Stimulated activated CD8-positive, alpha-beta memory T cell treated with anti-CD3 and anti-CD28 coated beads, Interleukin-4, amount 100 ng/mL, for 4 hours (primary cell): ENCODE measurements at places on chromosomes 4 and X.

GRCh38 chr4:42216664-42217063, 64.2 kb upstream of the BEND4 start:
- no peak for DNase-seq

- no peak for DNase-seq
These were observed 50.0 kb downstream of the KDM6A start for GRCh38 chrX:44922980-44923379.

- no peak for DNase-seq
These were observed 47.9 kb downstream of the COX18 start for GRCh38 chr4:73021634-73022033.

DNA sequence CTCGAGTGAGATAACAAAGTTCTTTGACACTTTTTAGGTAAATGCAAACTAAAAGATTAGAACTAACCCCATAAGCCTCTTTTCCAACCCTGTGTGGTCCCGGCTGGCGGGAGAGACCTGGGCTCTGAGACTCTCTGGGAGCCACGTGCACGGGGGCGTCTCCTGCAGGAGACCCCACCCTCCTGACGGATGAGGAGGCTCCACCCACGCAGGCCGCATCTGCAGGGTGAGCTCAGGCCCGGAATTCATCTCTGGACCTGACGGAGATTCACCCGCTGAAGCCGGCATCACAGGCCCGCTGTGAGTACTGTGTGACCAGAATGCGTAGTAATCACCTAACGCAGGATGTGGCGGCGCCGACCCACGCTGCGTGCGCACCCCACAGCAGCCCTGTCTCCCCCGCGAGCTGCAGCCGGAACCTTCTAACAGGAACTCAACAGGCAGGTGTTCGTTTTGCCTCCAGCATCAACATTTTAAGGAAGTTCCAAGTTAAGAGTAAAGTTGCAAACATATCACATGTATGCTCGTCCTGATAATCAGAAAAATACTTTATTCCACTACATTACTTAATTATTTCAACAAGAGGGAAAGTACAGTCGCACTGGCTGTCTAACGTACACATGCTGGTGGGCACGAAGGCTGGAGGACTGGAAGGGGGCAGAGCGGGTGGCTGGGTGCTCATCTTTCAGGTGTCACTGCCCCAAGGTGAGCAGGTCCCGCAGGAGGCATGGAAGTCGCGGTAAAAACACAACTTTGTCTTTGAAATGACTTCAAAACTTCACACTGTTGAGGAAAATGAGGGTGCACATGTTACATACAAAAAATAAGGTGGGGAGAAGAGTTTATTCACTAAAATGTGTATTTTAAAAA, 44.5 kb downstream of the FGFRL1 start:
- DNase-seq = peak; percentile 61

- no peak for DNase-seq
These were observed 51.4 kb upstream of the GABRA2 start for GRCh38 chr4:46441136-46441859.

DNA sequence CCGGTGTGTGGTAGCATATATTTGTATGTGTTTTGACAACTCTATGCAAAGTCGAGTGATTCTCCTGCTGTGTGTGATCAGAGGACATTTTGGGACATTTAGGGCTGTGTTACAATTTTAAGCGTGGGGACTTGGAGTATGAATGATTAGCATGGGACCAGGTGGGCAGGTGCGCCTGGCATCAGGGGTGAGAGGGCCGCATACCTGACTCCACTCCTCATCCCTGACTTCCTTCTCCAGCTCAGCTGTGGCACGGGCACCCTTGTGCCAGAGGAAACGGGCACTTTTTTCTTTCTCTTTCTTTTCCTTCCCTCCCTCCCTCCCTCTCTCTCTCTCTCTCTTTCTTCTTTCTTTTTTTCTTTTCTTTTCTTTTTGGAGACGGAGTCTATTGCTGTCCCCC, 15.7 kb upstream of the PLCXD1 start:
- DNase-seq = no peak

GRCh38 chr4:57580710-57581599, 470.8 kb upstream of the IGFBP7 start:
- no peak for DNase-seq

DNA sequence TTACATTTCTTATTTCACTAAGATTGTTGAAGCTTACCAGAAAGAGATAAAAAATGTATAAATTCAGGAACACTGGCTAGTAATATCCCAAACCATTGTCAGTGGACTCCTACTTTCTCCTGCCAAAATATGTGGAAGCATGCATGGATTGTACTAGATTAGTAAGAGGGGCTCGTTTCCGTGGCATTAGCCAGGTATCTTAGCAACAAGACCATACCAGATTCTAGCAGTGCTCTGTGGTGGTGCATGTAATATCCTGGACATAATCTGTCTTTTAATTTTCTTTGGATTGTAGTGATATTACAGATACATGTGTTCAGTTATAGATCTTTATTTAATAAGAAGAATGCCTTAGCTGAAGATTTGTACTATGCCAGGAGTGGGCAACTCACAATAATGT, 371.9 kb upstream of the PITX2 start:
- no peak for DNase-seq

GRCh38 chrX:76253432-76253831, 80.6 kb downstream of the PBDC1 start:
- peak; percentile 0 for DNase-seq

GRCh38 chr4:62528874-62529273, 1328.7 kb downstream of the ADGRL3 start:
- DNase-seq = no peak

DNA sequence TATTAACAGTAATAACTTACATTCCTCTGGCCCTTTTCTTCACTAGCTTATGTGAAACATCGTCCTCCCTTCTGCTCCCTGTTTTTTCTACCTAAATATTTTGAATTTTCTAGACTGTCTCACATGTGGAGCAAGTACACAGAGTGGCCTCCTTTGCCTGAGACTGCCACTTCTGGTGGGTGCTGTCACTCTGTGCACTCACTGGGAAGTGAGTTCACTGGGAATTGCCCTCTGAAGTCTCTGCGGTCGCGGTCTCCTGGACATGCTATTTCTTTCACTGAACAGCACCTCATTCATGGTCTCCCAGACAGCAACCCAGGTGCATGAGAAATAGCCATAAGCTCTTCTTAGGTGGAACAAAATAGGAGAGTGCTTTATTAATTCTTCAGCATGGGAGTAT, 1179.7 kb upstream of the ADGRL3 start:
- no peak for DNase-seq

DNA sequence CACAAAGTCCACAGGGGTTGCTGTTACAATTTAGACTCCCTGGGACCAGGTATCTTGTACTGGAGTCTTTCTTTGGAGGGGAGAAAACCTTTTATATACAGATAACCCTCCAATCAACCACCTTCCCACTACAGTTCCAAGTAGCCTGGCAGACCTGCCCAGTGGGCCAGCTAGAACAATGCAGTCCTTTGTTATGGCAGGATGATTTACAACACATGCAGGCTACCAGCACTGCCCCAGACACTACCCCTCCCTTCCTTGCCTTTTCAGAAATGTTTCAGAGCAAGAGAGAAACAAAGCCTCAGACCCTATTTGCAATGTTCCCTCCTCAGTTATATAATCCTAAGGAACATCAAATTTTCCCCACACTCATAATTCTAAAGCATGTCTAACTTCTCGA, 11.1 kb downstream of the RASL11B start:
- DNase-seq = no peak

DNA sequence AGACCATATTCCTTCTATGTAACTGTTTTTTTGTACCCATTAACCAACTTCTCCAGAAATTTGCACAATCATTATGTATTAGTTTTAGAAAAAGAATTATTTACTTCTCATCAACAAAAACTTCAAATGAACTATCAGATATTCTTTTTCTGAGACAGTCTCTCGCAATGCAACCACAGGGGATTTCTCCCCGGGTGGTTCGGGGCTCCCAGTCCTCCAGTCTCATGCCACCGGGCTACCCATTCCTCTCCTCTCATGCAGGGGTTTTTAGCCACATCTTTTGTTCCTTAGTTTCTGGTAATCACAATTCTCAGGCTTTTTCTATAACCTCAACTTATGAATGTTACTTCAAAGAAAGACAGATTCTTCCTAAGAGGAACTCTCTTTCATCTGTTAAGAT, 46.6 kb upstream of the CLNK start:
- DNase-seq = no peak

- DNase-seq = no peak
These were observed 284.4 kb upstream of the SFRP2 start for GRCh38 chr4:154073107-154073822.

DNA sequence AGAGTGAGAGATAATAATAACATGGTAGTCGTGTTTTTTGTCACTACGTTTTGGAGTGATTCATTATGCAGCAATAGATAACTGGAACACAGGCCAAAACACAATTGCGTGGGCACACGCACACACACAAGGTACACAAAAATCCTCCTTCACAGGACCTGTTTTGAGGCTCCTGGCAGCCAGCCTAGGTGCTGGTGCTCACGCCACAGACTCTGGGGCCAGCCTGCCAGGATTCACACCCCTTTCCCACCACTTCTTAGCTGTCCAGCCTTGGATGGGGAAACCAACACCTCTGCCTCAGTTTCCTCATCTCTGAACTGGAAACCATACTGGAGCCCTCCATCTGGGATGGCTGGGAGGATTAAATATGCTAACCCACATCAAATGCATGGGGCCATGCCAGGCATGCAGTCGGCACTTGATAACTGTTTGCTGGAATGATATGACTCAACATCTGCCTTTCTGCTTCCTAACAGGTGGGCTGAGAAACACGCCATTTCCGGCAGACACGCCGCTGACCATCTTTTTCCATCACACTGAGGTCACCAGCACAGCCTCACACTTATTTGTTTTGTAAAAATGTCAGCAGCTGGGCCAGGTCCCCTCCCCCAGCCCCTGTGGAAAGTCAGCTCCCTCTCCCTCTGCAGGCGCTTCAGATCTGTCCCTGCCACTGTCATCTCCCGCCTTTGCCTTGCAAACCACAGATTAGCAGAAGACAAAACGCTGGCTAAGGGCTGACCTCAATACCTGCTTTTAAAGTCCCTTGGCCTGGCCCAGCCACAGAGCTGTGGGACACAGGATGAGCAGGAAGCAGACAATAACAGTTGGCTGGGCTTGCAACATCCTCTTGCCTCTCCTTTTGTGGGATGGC, 237.5 kb downstream of the BCOR start:
- DNase-seq = peak; percentile 46

DNA sequence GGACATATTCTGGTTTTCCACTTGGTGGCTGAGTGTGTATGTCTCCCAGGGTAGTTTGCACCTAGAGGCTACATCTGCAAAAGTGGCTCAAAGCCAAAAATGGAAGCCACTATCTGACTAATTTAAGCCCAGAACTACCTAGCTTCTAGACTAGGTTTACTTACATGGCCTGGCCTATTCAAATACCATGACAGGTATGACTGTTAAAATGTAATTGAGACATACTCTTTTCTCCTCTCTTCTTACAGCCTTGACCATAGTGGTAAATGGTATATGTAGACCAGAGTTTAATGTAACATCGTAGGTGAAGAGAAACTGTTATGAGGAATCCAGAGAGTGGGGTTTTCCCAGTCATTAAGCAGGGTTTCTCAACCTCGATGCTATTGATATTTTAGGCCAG, 2.6 kb upstream of the TRPC5 start:
- DNase-seq = no peak

- DNase-seq = no peak
These were observed 17.8 kb upstream of the RPL39 start for GRCh38 chrX:119809185-119809666.

DNA sequence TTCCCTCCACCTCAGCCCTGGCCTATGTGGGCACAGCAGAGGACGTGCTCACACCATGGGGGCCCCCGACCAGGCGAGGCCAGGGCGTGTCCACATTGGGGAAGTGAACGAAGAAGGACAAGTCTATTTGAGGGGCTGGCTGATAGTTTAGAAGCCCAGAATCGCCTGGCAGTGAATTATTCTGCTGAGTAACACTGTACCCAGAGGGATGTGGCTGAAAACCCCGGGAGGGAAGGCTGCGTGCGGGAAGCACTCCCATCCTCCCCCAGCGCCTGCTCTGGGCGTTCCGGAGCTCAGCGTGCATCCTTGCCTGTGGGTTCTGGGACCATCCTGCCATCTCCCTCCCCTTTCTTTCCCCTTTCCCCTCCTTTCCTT, 66.6 kb downstream of the TRMT44 start:
- no peak for DNase-seq

DNA sequence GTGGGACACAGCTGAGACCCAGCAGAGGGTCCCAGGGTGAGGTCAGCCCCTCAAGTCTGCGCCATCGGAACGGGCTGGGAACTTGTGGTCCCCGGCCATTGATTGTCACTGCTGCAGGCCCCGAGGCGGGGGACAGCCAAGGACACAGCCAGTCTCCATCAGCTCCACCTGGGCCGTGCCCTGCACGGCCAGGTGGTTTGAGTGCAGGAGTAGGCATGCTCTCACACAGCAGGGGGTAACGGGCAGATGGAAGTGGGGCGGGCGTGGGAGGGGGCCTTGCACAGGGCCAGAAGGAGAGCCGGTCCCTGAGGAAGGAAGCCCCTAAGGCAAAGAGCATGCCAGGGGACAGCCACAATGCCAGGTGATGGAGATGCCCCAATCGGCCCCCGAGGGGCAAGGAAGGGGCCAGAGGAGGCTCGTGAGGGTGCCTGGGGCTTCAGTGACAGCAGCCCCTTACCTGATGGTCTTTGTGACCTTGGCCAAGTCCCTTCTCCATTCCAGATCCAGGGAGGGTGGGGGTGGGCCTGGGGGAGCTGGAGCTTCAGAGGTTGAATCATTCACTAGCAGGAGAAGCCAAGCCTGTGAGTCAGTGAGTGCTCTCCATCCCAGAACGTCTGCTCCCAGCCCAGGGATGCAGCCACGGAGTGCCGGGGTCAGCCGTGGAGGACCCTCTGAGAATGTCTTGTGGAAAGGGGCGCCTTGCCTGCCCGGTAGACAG, 2.3 kb downstream of the ATP2B3 start:
- no peak for DNase-seq

DNA sequence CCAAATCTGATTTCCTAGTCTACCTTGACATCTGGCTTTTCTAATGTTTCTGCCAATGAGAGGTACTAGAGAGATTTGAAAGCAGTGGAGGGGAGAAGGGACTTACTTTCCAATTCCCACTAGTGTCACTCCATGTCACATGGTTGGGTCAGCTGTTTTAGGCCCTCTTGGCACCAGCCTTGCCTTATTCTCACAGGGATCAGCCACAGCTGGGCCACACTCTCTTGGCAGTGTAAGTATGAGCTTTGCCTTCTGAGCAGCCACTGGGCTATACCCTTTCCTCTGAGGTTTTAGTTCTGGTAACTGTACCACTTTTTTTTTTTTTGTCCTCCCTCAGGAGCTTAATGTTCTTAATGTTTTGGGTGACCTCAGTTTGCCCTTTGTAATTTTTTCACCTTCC, 10.2 kb upstream of the ADH1C start:
- DNase-seq = no peak

- DNase-seq = no peak
These were observed 8.8 kb upstream of the GEMIN8 start for GRCh38 chrX:14038375-14039085.
